CD4-positive, alpha-beta memory T cell (primary cell): ENCODE measurements at places on chromosomes 12 and 14.

DNA sequence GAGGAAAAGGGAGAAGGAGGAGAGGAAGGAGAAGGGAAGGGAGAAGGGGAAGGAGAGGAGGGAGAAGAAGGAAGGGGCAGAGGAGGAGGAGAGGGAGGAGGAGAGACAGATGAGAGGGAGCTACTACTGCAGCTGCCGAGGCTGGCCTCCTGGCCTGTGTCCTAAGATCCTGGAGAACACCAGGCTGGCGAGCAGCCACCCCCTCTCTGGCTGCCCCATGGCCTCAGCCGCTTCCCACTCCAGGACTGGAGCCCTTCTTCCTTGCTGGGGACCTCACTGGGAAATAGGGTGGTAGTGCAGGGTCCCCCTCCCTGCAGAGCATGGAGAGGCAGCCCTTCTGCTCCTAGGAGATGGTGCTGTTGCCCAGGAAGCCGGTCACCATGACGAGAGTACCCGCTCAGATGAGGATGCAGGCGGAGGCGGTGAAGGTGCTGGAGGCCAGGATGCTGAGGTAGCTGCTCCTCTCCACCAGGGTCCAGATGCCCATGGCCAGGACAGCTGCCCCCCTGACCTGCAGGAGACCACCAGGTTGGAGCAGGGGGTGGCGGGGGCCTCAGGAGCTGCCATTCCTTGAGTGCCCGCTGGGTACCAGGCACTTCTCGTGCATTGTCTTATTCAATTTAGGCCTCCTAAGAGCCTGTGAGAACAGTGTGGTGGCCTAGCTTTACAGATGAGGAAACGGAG lies 167.9 kb upstream of the PRMT8 start:
- no peak for DNase-seq

- DNase-seq: no peak
These were observed 56.2 kb downstream of the DUSP16 start for GRCh38 chr12:12506496-12506890.

GRCh38 chr14:104784846-104785707 lies 10.5 kb downstream of the AKT1 start:
- no peak for DNase-seq

DNA sequence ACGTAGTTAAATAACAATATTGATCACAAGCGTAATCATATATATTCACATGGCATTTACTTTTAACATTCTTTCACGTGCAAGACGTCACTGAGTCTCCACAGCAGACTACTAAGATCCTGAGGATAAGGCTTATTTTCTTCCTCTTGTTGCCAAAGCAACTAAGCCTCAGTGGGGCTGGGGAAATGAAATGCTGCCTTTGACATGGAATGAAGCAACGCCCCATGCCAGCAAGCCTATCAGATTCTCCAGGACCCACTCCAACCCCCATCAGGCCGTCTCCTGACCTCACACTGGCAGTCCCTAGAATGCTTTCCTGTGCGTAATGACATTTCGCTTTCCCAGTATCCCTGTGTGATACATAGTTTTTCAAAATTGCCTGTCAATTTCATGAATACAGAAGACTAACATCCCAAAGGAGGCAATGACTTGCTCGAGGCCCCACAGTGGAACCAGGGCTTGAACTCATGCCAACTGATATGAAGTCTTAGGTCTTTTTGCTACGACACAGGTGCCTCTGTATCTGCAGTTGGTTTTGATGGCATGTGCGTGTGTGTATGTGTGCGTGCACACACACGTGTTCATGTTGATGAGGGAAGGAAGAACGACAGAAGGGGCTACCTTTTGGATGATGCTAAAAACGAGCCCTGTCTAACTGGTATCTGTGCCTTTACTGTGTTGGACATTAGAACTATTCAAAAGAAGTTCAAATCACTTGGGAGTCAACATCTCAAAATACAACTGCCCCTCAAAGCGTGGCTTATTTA lies 239.1 kb downstream of the VRK1 start:
- DNase-seq: no peak

GRCh38 chr12:5770727-5771126 lies 174.3 kb downstream of the ANO2 start:
- DNase-seq: no peak

DNA sequence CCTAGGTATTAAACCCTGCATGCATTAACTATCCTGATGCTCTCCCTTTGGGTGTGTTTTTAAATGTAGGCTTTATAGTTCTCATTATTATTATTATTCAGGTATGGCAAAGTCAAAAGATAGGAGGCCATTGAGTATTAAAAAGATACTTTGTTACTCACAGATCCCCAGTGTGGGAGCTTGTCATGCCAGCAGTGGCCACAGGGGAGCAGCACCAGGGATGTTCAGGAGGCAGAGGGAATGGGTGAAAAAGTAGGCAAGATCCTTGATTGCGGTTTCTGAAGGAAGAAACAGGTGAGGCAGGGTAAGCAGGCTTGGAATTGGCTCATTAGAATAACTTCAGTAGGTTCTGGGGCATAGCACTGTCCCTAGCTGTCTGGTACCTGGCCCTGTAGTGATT lies 382.2 kb downstream of the MED13L start:
- DNase-seq: no peak

DNA sequence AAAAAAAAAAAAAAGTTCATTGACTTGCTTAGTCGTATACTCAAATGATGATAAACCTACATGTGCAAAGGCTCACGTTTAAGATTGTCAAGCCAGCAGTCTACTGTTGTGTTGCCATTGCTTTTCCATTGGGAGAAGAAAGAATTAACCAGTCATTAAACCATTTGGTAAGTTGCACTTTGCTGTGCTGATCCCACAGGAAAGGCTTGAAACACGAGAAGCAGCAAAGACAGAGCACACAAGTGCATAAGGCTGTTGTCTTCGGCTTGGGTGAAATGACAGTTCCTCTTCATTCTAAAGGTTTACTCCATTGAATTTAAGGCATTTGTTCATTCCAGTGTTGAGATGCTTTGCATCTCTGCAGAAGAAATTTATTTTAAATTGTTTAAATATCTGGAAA lies 50.1 kb downstream of the ZC3H14 start:
- DNase-seq: no peak

GRCh38 chr14:24115422-24116127 lies 826 bp upstream of the NRL start:
- no peak for DNase-seq

GRCh38 chr14:24316597-24316950 lies 5.3 kb downstream of the LTB4R start:
- DNase-seq: no peak

DNA sequence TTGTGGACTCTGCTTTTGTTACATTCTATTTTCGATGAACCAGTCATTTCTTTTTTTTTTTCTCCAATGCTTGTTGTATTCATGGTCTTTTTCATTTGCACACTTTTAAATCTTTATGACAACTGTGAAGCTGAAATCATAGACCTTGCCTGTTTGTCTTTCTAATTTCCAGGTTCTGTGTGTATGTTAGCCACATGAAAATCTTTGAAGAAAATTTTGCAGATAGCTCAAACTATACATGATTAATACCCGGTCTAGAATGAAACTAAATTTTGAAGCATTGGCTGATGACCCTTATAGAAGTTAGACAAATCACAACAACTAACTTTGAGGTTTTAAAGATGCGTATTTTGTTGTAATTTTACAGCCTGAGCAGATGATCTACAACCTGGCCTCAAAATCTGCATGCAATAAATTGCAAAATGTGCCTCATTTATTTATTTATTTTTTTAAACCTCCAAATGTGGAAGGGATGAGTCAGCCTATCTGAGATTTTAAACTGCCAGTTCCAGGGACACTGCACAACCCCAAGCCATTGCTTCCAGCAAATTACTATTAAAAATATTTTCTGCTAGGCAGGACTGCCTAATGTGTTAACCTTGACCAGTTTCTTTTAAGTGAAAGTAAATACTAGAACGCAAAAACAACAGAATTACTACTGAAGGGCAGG lies 96.3 kb upstream of the NAV3 start:
- no peak for DNase-seq

- peak; percentile 35 for DNase-seq
These were observed 62.0 kb downstream of the NDUFA12 start for GRCh38 chr12:94941440-94941862.

DNA sequence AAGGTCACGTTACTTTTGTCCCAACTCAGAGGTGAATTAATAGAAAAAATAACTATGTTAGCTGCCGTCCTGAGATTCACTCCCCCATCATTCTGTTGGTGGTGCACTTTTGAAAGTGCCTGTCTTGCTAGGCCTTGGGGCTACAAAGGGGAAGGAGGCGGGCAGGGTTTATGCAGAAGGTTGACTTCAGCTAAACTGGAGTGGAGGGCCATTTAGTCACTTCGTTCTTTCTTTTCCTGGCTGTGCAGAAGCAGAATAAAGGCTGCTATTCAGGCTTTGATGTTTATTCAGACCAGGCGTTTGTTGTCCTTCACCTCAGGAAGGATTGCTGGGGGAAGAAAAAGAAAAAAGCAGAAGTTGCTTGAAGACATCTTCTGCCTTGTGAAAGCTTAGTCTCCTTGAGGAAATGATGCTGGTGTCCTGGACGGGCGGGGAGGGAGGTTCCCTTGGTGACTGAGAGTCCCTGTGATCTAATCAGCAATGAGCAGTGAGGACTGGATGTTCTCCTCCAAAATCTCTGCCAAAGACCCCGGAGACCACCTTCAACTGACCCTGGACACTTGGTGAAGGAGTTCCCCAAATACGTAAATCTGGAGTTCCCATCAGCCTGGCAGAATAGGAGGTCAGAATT lies 4.0 kb downstream of the GLT1D1 start:
- no peak for DNase-seq

DNA sequence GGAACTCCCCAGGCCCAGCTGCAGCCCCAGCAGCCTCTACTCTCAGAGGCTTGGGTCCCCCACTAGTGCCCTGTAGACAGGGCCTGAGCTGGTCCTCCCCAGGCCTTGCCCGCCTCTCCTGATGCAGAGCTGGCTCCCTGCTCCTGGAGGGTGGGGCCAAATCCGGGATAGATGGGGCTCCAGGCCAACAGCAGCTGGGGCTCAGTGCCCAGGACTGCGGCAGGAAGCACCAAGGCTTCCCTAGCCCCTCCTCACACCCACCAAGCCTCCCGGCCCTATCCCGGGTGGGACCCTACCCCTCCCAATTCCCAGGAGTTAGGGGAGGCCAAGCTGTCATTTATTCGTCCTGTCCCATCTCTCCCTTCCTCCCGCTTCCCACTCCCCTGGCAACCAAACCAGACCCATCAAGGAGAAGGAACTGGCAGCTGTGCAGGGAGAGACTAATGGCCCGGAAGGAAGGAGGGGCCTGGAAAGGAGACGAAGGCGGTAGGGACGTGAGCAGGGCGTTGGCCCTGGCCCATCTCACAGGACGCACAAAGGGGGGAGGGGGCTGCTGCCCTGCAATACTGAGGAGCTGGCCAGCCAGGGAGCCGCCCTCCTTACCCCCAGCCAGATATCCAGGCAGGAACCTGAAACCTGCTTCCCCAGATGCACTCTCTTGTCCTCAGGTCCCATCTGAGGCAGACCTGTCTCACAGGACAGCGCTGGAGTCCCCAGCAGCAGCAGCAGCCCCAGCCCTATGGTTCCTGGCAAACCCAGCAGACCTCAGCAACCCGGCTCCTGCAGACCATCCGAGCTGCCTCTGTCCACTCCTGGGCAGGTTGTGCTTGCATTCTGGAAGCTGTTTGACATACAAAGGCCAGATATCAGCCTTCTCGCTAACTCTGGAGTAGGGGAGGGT lies 1.6 kb upstream of the PRPH start:
- no peak for DNase-seq

GRCh38 chr14:51939226-51939625 lies 50.1 kb upstream of the RTRAF start:
- DNase-seq: no peak

- no peak for DNase-seq
These were observed 62.7 kb downstream of the TTC6 start for GRCh38 chr14:37658156-37658555.

- DNase-seq: no peak
These were observed 2.5 kb upstream of the PCNX4 start for GRCh38 chr14:60089221-60089620.

DNA sequence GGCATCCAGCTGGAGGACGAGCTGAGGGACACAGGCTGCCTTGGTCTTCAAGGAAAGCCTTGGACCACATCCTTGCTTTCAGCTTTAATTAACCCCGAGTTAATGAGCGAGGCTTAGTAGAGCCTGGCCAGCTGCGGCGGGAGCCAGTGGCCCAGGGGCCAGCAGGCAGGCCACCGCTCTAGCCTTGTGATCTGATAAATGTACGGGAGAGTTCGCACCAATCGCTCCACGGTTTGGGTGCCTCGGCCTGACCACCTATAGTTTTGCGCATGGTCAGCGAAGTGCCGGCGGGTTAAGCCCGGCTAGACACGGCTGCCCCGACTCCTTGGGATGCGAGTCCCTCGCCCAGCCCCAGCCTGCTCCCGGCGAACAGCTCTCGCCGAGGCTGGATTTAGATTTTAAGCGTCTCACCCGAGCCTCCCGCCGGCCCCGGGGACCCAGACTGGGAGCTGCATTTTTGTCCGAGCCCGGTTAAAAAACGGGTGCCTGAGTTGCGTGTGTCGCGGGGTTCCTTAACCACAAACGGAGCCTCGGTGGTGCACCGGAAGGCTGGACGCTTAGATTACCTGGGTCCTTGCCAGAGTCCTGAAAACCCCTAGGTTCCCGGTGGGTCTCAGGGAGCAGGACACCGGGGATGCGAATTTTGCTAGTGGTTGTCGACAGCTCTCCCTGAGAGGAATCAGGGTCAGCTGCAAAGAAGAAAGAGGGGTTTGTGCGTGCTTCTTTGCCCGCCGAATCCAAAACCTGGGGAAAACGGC lies 2.9 kb upstream of the HOXC12 start:
- no peak for DNase-seq

GRCh38 chr14:100654814-100655740 lies 67.9 kb upstream of the BEGAIN start:
- DNase-seq: peak; percentile 45

- peak; percentile 86 for DNase-seq
These were observed 9.2 kb downstream of the PHB2 start for GRCh38 chr12:6961278-6961694.

GRCh38 chr14:106094654-106095189 lies 568.3 kb downstream of the TMEM121 start:
- peak; percentile 28 for DNase-seq

- no peak for DNase-seq
These were observed 19.5 kb downstream of the ANO6 start for GRCh38 chr12:45235087-45236025.

GRCh38 chr12:39440101-39440500 lies 2.8 kb downstream of the KIF21A start:
- no peak for DNase-seq

- no peak for DNase-seq
These were observed 213.0 kb downstream of the MON2 start for GRCh38 chr12:62679608-62680007.

- DNase-seq: no peak
These were observed 132.7 kb downstream of the PPFIA2 start for GRCh38 chr12:81626406-81626805.

- DNase-seq: no peak
These were observed 2.6 kb upstream of the MMP19 start for GRCh38 chr12:55845361-55845760.

- DNase-seq: no peak
These were observed 825.9 kb downstream of the SLC16A7 start for GRCh38 chr12:60421741-60422140.
